ENCODE measurements at places on chromosomes 1 and 21.

DNA sequence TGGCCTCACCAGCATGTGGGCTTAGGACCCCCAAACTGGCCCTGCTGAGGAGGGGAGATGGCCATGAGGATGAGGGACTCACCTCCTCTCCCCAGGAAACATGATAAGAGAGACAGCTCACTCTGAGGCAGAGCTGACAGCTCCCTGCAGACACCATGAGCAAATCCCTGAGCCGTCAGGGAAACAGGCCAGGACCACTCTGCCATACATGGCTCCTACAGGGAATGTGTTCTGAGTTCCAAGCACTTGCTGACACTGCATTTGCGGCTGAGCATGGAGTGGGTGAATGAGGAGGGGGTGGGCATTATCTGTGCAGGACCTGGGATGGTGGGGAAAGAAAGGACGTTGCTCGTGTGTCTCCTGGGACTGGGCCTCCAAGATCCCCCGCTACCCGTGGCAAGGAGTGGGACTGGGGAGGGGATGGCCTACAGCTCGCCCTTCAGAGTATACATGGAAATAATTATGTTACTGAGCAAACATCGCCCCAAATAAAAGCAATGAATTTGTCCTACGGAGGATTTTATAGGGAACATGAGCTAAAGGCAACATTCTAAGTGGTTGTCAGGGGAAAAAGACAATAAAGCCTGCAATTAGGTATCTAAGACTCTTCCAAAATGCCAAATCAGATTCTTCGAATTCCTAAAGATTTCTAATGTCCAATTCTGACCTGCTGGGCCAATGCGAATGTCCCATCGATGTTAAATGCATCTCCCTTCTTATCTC, 355.9 kb upstream of the AJAP1 start:
- no peak for DNase-seq

DNA sequence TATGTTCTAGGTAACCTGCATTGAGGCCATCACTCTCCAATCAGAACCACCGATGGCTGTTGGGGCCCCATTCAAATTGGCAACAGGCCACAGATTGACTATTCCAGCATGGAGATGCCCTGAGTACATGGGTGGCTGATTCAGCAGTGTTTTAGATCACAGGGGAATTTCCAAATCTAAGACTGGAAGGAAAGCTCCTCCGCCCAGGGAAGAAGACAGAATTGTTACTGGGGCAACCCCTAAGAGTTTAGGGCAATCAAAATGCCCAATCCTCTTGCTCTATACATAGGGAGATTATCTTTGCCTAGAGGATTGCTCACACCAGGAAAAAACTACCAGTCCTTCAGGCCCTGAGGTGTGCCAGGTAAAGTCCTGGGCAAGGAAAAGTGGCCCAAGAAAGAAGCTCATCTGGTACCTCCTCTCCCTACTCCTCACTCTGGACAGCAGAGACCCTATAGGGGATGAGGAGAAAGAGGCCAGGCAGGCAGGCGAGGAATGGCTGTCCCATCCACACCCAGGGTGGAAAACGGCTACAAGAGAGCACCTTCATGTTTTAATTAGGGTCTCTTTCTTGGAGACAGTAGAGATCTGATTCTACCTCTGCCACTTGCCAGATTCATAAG, 5.8 kb downstream of the S100A8 start:
- no peak for DNase-seq

DNA sequence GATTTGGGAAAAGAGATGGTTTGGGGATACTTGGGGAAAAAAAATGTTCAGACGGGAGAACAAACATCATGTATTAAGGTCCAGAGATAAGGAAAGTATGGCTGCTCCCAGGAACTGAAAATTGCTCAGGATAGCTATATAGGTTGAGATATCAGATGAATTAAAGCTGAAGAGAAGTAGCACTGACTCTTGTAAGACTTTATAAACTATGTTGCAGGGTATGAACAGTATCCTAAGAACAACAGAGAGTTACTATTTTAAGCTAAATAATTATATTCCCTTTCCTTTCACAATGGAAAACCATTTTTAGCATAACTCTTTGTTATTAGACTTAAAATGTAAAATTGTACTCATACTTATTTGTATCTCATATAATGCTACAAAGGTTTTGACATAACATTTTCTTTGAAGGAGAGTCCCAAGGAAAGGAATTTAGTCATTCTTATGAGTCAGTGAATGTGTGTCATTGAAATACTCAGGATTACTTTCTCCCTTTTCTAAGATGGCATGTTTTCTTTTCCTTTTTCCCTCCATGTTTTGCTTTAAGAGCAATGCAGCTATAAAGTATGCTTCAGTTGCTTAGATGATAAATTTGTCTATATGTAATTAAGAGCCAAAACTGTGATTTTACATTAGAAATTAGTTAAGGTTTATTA, 139.4 kb upstream of the KIAA1614 start:
- no peak for DNase-seq

GRCh38 chr1:221076391-221076811, 197.2 kb downstream of the HLX start:
- no peak for DNase-seq

GRCh38 chr1:156998840-156999500, 46.6 kb downstream of the ARHGEF11 start:
- no peak for DNase-seq

DNA sequence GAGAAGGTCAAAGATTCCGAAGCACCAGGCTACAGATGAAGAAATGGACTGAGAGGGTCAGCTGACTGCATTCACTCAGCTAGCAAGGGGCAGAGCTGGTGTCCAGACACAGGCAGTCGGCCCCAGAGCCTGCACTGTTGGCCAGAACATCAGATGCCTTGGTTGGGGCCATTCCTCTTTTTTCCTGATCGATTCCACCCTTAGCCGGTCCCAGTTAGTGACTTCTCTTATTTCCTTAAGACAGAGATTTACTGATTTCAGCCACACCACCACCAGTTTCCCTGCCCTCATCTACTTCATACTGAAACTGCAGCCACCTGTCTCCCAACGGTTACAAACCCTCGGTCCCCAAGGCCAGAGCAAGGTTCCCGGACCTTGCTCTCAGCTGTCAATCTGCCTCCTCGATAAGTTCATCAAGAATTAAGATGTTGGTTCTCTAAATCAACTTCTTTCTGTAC, 11.5 kb downstream of the CD58 start:
- DNase-seq, result no peak

DNA sequence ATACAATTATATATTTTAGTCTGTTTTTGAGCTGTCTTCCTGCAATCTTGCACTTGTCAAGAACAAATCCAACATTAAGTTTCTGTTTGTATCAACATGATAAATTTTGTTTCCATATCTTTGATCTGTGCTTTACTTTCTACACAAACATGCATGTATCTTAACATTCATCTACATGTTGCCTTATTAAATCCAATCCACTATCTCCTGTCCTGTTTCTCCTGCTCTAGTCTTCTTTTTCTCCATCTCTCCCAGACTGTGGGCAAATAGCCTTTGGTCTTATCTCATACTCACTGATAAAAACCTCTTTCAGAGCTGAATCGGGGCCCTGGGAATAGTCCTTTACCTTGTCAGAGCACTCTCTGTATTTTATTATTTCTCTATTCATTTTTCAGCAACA, 101.3 kb downstream of the PLPPR4 start:
- DNase-seq, result no peak

GRCh38 chr1:110393286-110393685, 2.5 kb upstream of the SLC16A4 start:
- DNase-seq, result no peak

GRCh38 chr1:86380257-86380861, 15.8 kb downstream of the ODF2L start:
- DNase-seq, result peak; percentile 64

DNA sequence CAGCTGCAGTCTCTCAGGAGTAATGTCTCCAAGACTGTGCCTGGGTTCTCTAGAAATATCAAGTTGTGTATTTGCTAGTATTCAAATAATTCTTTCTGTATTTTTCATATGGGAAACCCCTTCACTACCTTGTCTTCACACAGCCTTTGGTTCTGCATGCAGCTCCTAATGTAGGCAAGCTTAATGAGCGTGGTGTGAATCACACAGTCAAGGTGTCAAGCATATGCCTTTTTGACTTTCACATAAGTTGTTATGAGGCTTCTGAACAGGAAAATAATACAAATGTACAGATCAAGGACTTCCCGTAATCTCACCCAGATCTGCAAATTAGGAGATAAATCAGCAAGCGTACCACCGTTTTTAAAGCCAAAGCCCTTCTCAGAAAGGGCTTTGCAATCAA, at the start of gene FCRL3:
FCRL3 (minus strand) TSS at position 38 of the 400 bp plus-strand sequence. CDS start 280 bp downstream, outside the sequence.
- DNase-seq, result no peak

DNA sequence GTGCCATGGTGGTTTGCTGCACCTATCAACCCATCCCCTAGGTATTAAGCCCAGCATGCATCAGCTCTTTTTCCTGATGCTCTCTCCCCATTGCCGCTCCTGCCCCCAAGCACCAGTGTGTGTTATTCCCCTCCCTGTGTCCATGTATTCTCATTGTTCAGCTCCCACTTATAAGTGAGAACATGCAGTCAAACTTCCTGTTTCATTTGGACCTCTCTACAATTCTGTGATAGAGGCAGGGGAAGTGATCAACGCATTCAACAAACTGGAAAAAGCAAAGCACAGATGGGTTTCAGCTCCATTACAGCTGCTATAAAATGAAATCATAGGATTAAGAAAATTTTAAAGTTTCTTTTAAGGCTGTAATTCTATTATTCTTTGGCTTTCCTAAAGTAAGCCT, 23.3 kb upstream of the CD55 start:
- no peak for DNase-seq

DNA sequence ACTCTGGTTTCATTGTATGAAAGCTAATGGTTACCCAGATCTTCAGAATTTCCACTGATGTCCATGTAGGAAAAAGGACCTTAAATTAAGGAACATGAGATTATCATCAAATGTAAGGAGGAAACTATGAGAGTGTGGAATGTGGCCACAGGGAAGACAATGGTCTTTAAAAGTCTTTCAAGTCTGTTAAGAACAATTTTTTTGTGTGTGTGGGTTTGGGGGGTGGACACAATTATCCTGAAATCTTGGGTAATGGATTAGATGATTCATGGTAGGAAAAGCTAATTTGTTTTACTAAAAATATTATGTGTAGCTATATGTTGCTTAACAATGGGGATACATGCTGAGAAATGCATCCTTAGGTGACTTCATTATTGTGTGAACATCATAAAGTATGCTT, 72.9 kb downstream of the PLA2G4A start:
- no peak for DNase-seq

- no peak for DNase-seq
Observed at GRCh38 chr1:85846706-85847105, 138.5 kb upstream of the ZNHIT6 start.

DNA sequence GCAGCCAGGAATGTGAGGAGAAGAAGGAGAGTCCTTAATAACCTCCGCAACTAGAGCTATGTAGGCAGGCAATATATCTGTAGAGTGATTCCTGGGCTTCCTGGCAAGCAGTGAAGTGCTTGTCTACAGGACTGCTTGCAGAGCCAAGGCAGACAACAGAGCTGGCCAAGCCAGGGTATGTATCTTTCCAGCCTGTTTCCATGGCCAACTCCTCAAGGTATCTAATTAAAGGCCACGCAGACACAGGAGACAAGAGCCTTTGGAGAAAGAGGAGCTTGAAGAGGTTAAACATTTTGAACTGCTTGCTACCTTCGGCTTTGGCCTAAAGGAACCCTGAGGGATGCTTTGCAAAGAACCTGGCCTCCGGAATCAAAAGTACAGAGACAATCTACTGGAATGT, 137.4 kb downstream of the PIGK start:
- DNase-seq, result no peak

DNA sequence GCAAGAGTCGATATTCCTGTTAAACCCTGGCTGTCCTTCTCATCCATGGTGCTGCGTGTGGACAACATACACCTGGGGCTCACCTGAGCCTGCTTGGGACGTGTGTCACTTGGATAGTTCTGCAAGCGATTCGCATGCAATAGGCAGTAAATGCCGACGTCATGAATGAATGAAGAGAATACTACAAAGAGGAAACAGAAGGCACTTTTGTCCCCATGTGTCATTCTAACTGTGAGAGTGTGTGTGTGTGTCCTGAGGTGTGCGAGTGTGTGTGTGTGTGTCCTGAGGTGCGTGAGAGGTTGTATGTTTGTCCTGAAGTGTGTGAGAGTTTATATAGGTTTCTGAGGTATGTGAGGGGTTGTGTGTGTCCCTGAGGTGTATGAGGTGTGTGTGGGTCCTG, 647 bp upstream of the TCP10L start:
- no peak for DNase-seq

DNA sequence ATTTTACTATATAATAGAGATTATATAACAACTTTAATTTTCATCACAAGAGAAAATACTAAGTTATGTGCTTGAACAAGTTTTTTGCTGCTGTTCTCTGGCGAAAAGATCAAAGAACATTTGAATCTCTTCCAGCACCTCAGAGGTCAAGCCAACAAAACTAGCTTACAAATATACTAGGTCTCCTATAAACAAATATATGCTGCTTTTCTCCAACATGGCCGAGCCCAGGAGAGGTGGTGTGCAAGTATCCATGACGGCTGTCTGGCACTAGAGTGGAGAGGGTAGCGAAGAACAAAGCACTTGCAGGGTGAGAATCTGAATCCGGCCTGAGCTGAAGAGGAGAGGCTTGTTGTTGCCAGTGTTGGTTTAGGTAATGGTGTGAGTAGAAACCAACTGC, 7.5 kb upstream of the FMO3 start:
- DNase-seq, result no peak

DNA sequence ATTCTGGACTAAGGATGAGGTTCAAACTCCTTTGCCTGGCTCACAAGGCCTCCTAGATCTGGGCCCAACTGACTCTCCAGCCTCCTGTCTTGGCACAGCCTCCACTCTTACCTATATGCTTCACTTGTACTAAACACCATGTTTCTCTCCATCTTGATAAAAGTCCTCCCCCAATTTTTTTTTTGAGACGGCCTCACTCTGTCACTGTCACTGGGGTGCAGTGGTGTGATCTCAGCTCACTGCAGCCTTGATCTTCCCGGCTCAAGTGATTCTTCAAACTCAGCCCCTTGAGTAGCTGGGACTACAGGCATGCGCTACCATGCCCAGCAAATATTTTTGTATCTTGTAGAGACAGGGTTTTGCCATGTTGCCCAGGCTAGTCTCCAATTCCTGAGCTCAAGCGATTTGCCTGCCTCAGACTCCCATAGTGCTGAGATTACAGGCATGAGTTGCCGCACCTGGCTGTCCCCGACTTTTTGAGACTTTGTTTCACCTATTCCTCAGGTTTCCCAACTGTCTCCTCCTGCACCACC, 39.7 kb downstream of the CD34 start:
- peak; percentile 37 for DNase-seq

- no peak for DNase-seq
Observed at GRCh38 chr1:247293047-247293446, 37.2 kb downstream of the VN1R5 start.

DNA sequence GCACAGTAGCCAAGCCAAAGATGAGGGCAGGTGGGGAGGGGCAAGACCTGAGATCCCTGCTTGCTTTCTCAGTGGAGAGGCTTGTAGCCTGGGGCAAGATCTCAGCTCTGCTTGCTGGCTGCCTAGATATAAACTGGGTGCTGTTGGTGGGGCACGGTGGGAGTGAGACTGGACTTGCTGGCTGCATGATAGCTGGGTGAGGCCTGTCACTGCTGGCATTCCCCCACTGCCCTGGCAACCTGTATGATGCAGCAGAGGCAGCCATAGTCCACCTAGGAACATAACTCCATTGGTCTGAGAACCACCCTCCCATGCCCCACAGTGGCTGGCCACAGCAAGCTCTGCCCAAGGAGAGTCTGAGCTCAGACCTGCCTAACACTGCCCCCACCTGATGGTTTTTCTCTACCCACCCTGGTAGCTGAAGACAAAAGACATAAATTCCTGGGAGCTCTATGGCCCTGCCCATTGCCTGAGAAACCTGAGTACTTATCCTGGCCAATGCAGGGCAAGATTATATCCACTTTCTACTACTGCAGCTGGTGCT, 261.9 kb upstream of the DEPDC1 start:
- DNase-seq, result no peak

GRCh38 chr1:242426271-242426905, 98.1 kb downstream of the PLD5 start:
- DNase-seq, result no peak
